ENCODE measurements at places on chromosomes 12 and 14.

- DNase-seq: no peak
Measured at GRCh38 chr14:39372656-39373055, 59.6 kb downstream of the FBXO33 start.

- no peak for DNase-seq
Measured at GRCh38 chr12:124319368-124320050, 24.6 kb downstream of the RFLNA start.

DNA sequence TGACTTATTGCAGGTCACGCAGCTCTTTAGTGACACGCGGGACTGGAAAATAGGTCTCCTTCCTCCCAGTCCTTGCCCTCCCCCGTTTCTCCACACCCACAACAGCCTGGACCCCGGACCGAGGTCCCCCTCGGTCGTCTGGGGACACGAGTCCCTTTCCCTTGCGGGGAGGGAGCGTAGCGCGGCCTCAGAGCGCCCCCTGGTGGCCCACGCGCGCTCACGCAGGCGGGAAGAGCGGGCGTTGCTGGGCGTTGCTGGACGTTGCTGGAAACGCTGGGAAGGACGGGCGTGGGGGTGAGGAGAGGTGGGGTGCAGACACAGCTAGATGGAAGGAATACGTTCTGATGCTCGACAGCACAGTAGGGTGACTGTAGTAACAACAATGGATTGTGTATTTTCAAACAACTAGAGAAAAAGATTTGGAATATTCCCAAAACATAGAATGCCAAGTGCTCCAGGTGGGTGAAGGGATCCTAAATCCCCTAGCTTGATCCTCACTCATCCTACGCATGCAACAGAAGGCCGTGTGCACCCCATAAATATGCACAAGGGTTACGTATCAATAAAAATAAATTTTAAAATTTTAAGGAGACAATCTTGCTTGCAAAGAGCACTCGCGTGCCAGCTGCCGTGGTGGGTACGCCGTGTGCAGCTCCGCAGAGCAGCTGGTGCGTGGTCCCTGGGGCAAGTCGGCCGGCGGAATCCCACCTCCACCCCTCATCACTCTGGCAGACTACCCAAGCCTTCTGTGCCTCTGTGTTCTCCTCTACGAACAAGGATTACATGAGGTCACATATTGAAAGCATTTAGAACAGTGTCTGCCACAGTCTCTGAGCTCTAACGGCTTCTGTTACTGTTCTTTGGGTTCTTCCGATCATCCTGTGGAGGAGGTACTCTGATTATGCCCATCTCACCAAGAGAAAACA is 87.4 kb downstream of the B4GALNT3 start:
- no peak for DNase-seq

GRCh38 chr12:101107032-101107763 is 102.8 kb downstream of the SLC5A8 start:
- DNase-seq: no peak

DNA sequence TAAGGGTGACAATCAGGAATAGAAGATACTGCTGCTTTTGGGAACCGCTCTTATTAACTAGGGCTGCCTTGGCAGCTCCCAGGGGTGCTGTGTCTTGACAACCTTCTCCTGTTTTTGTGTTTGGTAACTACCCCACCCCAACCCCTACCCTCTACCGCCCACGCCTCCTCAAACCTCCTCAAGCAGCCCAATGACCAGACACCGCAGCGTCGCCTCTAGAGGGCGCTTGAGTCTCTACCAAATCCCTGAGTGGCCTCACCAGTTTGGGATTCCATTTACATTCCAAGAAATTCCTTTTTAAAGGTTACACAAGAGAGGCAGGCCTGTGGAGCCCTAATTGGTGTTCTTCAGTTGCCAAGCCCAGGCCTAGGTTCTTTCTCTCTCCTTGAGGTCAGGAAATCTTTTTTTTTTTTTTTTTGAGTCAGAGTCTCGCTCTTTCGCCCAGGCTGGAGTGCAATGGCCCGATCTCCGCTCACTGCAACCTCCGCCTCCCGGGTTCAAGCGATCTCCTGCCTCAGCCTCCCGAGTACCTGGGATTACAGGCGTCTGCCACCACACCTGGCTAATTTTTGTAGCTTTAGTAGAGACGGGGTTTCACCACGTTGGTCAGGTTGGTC is 72.4 kb upstream of the USP44 start:
- DNase-seq: peak; percentile 57

DNA sequence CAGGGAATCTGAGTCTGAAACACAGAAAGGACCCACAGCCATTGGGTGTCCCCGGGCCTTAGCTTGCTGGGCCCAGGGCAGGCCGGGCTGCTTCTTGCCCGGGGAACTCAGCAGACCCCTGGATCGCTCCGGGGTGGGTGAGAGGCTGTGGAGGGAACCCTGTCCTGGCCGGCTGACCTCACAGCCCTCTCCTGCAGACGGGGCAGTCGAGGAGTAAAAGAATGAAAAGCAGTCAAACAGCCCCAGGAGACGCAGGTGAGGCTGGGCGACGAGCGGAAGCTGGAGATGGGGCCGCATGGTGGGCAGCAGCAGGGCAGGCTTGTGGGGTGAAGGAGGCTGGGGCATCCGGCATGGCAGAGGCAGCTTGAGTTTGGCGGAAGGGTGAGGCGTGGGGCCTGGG is 57.0 kb downstream of the KIF26A start:
- DNase-seq: no peak

- DNase-seq: no peak
Measured at GRCh38 chr14:104112113-104112505, 26.3 kb upstream of the KIF26A start.

- DNase-seq: no peak
Measured at GRCh38 chr14:99699085-99699760, 15.1 kb downstream of the CYP46A1 start.

DNA sequence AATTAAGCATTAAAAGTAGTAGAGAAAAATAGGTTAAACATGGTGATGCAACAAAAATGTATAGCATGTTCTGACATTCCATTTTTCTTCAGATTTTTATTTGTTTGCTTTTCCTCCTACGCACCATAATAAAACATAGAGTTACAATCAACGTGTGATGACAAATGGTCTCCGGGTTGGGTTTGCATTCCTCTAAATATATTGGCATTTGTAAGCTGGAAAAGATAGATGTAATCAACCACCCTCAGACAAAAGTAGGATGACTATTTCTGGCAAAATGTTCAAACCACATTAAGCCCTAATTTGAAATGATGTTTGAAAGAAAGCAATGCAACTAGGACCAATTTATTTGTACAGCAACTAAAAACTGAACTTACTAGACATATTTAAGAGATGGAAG is 58.4 kb downstream of the SLC25A21 start:
- DNase-seq: no peak

GRCh38 chr14:99479906-99480869 is at the start of gene SETD3:
Gene SETD3, minus strand, starts transcription at chr14:99480859. Its CDS starts 15,054 bp downstream, at chr14:99465805.
- peak; percentile 27 for DNase-seq

DNA sequence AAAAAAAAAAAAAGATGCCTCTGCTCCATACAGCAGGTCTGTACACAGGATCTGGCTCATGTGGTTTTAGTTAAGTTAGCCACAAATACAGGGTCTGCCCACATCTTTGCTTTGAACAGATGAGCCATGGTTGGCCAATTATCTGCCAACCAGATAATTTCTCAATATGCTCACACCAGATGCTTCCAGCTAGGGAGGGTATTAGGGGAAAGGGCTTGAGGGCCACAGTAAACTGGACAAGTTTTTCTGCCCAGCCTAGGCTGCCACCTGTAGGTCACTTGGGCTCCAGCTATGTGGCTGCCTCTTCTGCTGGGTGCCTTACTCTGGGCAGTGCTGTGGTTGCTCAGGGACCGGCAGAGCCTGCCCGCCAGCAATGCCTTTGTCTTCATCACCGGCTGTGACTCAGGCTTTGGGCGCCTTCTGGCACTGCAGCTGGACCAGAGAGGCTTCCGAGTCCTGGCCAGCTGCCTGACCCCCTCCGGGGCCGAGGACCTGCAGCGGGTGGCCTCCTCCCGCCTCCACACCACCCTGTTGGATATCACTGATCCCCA is 776 bp downstream of the RDH5 start:
- peak; percentile 76 for DNase-seq

DNA sequence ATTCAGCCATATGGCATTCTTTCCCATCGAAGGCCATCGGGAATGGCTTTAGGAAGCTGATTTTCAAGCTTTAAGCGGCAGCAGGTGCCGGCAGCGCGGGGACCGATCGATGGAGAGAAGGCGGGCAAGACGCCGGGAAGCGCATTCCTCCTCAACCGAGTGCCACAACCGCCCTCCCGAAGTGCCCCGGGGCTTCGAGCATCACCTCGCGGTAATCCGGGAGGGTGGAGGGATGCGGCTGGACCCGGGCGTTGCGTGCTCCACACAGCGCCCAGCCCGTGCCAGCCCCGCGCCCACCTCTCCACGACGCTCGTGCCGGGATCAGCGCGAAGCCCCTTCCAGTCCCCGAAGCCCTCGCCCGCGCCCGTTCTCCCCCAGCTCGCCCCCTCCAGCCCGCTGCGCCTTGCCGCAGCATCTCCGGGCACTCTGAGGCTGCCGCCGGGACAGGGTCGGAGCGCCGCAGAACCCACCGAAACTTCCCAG is 3.2 kb downstream of the USP44 start:
- DNase-seq: no peak

DNA sequence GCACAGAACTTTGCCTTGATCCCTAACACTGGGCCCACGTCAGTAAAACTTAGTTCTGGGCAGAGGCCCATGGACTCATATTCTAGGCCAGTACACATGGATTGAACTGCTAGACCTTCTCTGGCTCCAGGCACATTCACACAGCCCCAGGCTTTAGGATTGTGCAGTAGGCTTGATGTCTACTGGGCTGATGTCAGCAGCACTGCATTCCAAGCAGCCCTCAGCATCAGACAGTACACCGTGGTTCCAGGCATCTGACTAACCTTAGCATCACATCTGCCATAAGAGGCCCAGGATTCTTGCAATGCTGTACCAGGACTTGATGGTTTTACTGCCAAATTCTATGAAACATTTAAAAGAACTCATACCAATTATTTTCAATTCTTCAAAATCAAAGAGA is 301.9 kb downstream of the CCER1 start:
- DNase-seq: peak; percentile 85

- no peak for DNase-seq
Measured at GRCh38 chr12:111445726-111446581, 40.2 kb downstream of the SH2B3 start.

GRCh38 chr14:104425763-104426646 is 153.6 kb upstream of the C14orf180 start:
- no peak for DNase-seq

- no peak for DNase-seq
Measured at GRCh38 chr14:75757644-75758402, 96.8 kb downstream of the TTLL5 start.

GRCh38 chr12:63362791-63363190 is 211.8 kb upstream of the AVPR1A start:
- DNase-seq: no peak

DNA sequence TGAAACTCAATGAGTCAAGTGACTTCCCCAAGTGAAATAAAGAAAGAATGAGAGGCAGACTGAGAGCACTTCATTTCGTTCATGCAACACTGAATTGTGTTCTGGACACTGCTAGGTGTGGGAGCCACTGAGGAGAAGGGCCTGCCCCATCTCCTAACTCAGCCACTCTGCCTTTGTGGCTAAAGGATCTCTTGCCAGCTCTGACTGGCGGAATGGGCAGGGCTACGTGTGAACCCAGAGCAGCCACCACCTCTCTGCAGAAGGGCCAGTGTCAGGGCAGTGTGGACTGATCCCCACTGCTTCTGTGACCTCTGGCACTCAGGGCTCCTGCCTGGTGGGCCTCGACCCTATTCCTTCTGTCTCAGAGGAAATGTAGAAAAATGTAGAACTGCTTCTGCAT is 46.5 kb upstream of the GZMB start:
- no peak for DNase-seq

DNA sequence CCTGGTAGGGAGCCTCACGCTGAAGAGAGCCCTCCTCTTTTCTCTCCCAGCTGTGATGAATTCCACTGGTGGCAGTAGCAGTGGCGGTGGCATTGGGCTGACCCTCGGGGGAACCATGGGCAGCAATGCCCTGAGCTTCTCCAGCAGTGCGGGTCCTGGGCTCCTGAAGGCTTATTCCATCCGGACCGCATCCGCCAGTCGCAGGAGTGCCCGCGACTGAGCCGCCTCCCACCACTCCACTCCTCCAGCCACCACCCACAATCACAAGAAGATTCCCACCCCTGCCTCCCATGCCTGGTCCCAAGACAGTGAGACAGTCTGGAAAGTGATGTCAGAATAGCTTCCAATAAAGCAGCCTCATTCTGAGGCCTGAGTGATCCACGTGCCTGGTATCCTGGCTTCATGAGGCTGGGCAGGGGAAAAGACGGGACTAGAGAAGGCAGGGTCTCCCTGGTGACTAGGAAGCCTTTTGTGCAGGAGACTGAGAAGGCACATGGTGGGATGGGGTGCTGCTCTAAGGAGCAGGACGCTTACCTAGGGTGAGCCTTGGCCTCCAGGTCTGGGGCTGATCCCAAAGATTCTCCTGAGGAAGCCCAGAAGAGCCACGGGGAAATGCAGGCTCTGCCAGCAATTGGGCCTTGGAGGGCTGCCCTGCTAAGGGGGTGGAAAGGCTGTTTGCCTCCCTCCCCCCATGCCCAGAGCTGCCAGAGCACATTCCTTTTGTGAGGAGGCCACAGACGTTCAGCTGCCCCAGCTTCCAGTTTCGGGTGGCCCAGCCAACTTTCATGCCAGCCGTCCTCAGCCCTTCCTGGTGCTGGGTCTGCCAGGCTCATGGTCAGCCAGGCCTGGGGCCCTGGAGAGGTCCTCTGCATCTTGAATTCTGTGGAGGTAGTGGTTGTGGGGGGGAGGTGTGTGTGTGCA is 15.8 kb downstream of the KRT7 start:
- DNase-seq: no peak

GRCh38 chr14:56474419-56475022 is 105.1 kb upstream of the TMEM260 start:
- DNase-seq: no peak

DNA sequence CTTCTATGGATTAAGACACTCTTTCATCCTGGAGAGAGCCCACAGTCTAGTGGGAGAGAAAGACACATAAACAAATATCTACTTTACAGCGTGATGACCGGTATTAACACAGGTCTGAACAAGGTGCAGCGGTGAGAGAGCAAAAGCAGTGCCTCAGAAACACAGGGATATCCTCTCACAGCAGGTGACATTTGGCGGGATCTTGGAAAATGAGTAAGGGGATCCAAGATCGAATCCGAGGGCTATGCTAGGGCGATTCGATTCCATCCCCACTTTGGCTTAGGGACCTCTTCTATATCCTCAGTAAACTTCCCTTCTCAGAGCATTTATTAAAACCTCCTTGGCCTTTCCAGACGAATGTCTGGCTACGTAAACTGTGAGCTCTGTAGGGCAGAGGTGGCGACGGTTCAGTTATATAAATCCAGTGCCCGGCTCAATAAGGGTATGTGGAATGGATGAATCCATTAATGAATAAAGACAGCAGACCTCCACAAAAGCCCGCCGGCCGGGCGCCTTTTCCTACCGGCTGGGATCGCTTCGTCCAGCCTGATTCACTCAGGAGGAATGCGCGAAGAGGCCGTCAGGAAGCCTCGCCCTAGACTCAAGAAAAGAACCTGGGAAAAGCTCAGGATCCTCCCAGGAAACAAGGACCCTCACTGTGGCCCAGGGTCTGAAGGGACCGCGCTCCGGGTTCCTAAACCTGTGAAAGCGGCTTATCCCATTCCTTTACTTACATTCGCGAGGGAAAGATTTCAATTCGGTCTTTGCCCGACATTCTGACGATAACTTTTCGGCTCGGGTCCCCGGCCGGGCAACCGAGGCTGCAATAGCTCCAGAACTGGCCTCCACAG is 455 bp downstream of the ATP6V1D start:
- no peak for DNase-seq
